Activated CD4-positive, alpha-beta T cell treated with anti-CD3 and anti-CD28 coated beads for 36 hours (primary cell): ENCODE measurements at places on chromosomes 4 and X.

- no peak for DNase-seq
Observed at GRCh38 chrX:106725931-106726330, 570 bp upstream of the RNF128 start.

DNA sequence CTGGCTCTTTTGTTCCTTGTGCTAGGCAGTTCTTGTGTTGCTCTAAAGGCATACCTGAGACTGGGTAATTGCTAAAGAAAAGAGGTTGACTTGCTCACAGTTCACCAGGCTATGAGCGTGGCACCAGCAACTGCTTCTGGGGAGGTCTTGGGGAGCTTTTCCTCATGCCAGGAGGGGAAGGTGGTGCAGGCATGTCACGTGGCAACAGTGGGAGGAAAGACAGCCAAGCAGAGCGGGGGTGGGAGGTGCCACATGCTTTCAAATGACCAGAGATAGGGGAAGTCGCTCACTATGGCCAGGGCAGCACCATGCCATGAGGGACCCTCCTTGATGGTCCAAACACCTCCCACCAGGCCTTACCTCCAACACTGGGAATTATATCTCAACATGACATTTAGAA, 4.7 kb downstream of the MAGEB17 start:
- no peak for DNase-seq

DNA sequence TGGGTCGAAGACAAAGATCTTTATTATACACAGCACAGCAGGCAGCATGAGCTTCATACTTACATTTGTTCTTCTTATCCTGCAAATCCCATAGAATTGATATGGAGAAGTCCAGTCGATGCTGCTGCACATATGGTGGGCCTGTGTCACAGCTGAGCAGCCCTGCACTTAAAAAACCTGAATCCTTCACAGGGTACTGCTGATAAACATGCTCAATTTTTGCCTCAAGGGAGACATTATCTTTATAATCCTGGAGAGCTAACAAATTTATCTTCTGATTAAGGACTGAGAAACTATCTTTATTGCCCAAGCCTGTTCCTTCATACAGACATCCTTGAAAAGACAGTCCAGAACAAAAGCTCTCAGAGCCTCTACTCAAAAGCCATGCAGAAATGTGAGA, 434.4 kb upstream of the FAM47C start:
- no peak for DNase-seq

GRCh38 chr4:58507079-58507478, 1396.9 kb upstream of the IGFBP7 start:
- no peak for DNase-seq

- DNase-seq: no peak
Observed at GRCh38 chr4:113666386-113667114, 95.0 kb downstream of the CAMK2D start.
